ENCODE measurements at places on chromosomes 4 and X. TPM values are rescaled to one million over a fixed set of nuclear protein-coding genes. Genes with fewer than 3 reads are reported as not detected.

DNA sequence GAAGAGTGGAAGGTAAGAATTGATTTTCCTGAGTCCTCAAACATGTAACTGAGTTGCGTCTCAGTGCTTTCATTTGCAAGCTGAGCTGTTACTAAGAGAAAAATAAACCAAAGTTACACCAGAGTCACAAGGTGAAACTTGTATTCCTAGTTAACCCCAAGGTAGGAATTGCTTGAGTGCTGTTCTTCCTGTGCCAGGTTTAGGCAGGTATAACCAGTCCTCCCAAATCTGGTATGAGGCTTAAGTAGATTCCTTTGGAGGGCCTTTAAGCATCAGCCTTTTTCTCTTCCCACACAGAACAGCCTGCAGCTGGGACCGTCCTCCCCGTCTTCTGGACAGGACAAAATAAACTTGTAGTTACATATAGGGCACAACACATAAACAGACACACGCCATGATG is 2.3 kb upstream of the BTC start:
- DNase-seq = no peak

- DNase-seq = no peak
These were observed 71.3 kb downstream of the STIM2 start for GRCh38 chr4:26931966-26932365.

- no peak for DNase-seq
These were observed 222.0 kb upstream of the STK26 start for GRCh38 chrX:131801066-131801465.

The GAGE13 gene
- total RNA-seq = not detected

The PDLIM5 gene
- total RNA-seq = 1,035 TPM

GRCh38 chr4:2804449-2804972 is 11.6 kb downstream of the SH3BP2 start:
- DNase-seq = no peak

DNA sequence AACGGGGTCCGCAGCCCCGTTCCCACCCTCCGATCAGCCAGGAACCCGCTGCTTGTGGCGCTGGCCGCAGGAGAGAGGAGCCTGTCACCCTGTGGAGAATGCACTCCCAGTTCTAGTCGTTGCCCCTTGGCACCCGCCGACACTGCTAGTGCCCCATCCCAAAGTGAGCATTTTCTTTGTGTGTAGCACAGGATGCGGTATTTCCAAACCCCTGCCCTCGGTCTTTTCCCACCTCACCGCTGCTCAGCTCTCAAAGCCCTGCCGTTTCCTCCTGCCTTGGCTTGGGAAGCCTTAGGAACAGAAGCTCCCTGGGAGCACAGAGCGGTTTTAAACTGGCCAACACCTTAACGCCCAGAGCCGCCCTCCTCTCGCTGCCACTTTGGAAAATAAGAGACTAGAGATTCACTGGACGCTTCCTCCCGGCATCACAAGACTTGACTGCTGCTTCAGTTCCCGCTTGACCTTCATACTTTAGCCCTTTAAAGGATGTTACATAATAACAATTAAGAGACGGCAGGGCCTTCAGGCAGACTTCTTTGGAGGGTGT is 772 bp downstream of the CYP4V2 start:
- peak; percentile 52 for DNase-seq

The GAGE12E gene
- total RNA-seq = not detected

The TRIM60 gene
- not detected for total RNA-seq

GRCh38 chr4:59060895-59061294 is 1950.7 kb upstream of the IGFBP7 start:
- no peak for DNase-seq

The CXorf65 gene
- not detected for total RNA-seq

The GAGE12H gene
- total RNA-seq = not detected

The TLR6 gene
- 1.0 TPM for total RNA-seq

DNA sequence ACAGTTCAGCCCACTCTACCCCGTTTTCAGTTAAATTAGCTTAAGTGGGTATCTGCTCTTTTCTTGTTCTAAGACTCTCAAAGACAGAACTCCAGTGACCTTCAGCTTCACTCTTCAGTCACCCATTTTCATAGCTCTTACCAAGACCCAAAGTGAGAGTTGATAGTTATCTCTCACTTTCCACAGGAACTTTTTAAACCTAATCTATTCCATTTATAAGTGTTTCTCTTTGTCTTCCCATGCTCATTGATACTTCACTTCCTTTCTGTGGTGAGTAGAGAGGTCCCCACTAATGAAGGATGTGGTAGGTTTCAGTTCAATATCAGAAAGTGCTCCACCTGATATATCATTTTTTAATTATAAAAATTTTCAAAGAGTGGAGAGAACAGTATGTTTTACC is 33.4 kb downstream of the COX18 start:
- no peak for DNase-seq

The RBM47 gene
- total RNA-seq = 2.0 TPM

DNA sequence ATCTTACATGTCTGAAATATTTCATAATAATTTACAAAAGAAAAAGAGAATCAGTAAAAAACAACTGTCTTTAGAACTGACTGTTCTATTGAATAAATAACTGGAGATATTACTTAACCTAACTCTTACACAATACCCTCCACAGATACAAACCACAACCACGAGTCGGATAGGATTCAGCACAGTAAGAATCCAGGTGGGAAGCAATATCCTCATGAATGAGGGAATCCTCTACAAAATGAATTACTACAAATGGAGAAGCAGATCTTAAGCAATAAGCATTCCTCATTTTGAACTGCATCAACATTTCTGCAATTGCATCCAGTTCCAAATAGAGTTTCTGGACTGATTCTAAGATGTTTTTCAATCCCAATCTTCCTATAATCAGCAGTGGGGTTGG is 227.1 kb downstream of the SH2D1A start:
- DNase-seq = no peak

DNA sequence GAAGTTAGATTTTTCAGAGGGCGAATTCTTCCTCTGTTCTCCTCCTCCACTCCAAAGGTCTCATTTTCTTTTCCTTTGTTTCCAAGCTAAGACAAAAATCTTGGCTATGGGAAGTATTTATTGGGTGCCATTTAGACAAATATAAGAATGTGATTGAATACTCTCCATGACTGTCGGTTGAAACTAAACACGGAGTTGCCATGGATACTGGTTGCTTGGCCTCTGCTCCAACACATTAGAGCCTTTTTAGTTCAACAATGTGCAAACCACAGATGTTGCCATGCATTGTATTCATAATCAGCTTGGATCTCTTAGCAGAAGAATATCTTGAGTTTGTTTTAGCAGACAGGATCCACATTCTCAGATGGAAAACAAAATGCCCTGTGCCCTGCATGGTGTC is 366.5 kb upstream of the LCORL start:
- no peak for DNase-seq

DNA sequence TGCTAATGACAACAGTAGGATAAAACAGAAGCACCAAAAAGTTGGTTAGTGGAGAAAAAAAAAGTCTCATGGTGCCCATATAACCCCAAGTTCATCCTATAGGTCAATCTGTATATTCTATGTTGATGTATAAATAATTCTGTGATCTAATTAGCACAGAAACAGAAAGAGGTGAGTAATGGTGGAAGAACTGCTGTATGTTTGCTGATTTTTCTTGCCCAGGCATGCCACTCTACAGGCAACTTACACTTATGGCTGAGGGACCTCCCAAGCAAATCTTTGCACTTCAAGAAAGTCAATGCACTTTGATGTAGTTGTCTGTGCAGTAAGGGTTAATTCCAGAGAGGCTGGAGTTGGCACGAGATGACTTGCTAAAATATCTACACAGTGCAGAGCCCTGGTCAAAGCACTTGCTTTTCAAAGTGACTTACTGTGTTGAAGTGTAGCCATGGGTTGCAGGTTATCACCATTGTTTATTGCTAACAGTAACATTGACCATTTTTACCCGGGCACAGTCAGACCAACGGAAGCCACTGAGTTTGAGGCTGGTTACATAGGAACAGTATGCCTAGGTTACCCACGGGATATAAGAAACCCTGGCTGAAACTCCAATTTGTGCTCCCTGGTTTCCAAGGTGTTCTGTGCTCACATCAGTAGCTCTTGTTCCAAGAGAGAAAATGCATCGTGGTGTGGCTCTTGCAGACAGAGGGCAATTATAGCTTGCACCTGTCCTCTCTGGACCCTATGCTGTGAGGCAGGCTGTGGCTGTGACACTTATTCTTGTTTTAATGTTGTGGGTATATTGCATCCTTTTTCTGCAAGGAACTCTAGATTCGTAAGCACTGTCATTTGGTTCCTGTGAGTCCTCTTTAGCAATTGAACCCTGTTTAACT is 141.3 kb upstream of the FTHL17 start:
- DNase-seq = no peak

- DNase-seq = no peak
These were observed 110.1 kb downstream of the NHSL2 start for GRCh38 chrX:72020788-72021187.

DNA sequence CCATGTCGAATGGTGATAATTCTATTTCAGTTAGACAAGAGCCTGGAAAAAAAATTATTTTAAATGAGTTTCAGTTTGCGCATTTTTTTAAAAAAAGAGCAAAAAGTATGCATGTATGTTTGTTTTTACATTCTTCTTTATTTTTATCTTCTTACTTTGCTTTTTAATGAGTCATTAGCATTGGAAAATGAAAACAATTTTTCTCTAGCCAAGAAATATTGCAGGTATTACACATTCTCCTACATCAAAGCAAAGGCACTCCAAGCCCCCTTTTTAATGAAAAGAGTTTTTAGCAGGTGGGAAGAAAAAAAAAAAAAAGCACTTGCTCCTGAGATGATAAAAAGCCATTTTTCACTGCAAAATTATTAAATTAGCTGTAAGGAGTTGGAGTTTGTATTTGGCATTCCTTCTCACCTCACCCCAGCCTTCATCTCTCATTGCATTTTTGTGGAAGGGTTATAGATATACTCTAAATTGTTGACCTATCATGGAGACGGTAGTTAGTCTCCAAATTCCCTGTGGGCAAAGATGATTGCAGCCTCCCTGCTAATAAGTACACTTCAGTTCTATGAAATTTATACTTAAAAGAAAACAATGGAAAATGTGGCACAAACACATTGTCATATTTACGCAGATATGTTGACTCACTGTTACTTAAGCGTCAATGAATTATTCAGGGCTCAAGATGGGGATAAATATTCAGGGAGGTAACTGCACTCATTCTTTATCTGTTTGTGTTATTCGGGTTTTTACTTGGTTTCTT is 43.8 kb downstream of the PALLD start:
- no peak for DNase-seq

- DNase-seq = no peak
These were observed 6.5 kb upstream of the ARHGAP6 start for GRCh38 chrX:11672213-11672612.

The NEUROG2 gene
- total RNA-seq = not detected

DNA sequence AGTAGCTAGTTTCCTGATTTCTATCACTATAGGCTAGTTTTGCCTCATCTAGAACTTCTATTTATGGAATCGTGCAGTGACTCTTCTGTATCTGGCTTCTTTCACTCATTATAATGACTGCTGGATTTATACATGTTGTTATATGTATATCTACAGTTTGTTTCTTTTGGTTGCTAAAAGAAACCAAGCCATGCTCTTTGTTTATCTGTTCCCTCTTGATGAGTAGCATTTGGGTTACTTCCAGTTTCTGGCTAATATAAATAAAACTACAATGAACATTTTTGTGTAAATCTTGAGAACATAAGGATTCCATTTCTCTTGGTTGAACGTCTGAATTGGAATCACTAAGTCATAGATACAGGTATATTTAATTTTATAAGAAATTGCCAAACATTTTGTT is 73.9 kb downstream of the ARHGAP24 start:
- DNase-seq = no peak

GRCh38 chrX:85359051-85359450 is 20.4 kb downstream of the POF1B start:
- DNase-seq = no peak

DNA sequence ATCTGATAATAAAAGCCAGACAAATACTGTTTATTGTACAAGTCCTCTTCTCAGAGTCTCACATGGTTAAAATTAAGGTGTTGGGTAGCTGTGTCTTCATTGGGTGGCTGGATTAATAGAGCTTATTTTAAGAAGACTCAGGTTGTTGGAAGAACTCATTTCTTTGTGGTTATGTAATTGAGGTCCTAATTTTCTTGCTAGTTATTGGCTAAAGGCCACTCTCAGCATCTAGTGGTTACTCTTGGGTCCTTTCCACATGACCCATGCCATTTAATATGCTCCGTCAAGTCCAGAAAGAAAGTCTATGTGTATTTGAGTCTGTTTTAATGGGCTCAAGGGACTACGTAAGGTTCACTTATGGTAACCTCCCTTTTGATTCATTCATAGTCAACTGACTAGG is 1668.6 kb upstream of the AGA start:
- DNase-seq = no peak

- DNase-seq = no peak
These were observed 138.3 kb downstream of the SH3KBP1 start for GRCh38 chrX:19748896-19749680.

DNA sequence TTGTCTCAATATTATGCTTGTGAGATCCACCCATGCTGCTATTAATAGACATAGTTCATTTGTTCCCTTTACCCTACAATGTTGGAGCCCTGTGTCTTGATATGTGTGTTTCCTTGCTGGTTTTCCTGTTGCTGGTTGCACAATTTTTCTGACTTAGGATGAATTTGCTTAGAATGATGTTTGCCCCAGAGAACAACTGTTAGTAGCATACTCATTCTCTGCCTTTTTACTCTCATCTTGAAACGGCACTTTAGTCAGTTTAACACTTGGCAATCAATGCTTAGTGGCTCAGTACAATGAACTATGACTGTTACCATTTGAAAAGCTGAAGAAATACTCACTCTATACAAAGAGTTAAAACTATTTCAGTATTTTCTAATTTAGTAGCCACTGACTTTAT is 158.8 kb upstream of the NDST4 start:
- DNase-seq = no peak

GRCh38 chrX:4397471-4397870 is 684.0 kb upstream of the PRKX start:
- no peak for DNase-seq

The LDOC1 gene
- total RNA-seq = 1.5 TPM

DNA sequence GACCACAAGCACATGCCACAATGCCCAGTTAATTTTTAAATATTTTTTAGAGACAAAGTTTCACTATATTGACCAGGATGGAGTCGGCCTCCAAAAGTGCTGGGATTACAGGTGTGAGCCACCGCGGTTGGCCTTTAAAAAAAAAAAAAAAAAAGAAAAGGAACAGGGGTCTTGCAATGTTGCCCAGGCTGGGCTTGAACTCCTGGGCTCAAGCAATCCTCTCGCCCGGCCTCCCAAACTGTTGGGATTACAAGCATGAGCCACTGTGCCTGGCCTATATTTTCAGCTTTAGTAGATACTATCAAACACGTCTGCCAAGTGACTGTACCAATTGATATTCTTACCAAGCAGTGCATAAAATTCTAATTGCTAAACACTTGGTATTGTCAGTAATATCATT is 8.8 kb downstream of the UGDH start:
- DNase-seq = no peak

The PNCK gene
- total RNA-seq = 4.5 TPM

DNA sequence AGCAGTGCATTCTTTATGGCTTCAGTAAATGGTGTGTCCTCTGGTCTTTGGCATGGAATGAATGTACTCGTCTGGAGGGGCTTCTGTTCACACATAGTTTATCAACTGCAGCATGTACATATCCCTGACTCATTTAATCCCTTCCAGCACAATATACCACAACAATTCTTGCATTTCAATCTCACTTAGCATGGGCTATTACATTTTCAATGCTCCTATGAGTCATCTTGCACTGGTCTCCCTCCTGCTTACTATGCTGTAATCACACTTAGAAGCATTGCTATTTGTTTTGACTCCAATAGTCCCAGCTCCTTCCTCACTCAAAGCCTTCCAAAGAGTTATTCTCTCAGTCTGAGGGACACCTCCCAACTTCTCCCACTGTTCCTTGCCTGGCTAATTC is 180.9 kb upstream of the NUDT10 start:
- DNase-seq = no peak

GRCh38 chr4:14568351-14568750 is 433.9 kb upstream of the CPEB2 start:
- no peak for DNase-seq
